ENCODE measurements at places on chromosomes 1 and 21.

DNA sequence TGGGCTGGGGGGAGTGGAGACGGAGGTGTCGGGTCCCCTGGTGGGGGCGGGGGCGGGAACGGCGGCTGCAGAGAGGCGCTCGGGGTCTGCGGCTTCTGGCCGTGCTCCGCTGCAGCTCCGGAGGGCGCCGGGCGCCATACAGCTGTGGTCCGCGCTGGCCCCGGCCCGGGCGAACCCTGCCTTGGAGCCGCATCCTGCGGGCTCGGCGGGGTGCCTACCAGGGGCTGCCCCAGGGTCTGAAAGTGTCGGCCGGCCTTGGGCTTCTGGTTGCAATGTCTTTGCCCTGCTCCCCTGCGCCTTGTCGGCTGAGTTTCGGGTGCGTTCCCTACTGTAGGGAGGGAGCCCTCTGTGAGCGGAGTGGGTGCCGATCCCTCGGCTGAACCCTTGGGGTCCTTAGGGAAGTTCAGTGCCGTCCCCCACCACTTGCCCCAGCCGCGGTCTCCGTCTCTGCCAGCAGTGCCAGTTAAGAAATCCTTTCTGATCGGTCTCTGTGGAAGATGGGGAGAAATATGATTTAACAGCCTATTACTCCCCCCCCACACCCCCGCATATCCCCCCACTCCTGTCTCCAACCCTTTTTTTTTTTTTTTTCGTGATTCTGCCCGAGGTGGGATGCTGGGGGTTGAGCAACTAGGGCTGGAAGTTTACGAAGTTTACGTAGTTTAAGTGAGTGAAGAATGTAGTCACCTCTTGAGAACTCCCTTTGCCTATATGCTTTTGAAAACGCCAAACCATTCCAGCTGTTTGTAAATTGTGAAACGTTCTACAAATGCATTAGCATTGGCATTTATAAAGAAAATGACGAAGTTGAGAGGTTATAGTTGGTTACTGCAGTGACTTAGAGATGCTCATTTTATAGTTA lies 588 bp downstream of the NEXN start:
- no peak for DNase-seq

DNA sequence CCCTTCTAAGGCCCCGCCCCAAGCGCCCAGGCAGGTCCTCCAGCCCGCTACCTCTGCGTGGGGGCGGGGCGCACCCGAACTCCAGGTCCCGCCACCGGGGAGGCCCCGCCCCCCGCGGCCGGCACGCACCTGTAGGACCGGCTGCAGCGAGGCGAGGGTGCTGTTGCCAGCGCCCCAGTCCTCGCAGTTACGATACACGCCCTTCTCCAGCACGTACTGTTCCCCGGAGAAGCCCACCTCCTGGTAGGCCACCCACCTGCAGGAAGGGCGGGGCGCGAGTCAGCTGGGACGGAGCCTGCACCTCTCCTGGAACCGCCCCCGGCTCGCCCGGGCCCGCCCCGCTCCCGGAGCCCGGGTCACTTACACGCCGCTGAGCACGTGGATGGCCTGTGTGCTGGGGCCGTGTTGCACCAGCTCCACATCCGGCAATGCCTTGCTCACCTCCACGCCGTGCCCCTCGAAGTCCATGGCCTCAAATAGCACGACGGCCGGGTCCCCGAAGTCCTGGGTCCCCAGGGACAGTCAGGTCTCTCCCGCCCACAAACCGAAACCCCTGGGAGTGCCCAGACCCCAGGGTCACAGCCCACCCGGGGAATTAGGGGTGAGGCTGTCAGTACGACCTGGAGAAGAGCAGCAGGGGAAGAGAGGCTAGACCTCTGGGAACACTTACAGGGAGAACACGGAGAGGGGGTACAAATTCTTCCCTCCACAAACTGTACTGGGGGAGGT lies 17.3 kb downstream of the CRYBG2 start:
- peak; percentile 83 for DNase-seq

DNA sequence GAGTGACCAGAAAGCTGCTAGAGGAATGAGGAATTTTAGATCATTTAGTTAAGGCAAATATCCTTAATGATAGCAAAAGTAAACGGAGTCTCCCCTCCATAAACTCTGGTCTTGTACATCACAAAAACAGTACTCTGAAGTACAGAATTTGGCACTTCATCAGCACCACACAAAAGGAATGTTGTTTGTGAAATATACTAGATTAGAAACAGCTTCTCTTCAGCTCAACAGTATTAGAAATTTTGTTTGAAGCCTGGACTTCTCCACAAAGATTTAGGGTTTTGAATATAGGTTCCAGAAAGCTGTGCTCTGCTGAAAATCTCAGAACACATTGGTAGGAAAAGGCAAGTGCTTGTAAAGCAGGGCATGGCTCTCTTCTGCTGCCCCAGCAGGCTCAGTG lies 135.1 kb upstream of the PTGFR start:
- no peak for DNase-seq

GRCh38 chr1:33032126-33032869 lies 4.4 kb downstream of the AK2 start:
- no peak for DNase-seq

DNA sequence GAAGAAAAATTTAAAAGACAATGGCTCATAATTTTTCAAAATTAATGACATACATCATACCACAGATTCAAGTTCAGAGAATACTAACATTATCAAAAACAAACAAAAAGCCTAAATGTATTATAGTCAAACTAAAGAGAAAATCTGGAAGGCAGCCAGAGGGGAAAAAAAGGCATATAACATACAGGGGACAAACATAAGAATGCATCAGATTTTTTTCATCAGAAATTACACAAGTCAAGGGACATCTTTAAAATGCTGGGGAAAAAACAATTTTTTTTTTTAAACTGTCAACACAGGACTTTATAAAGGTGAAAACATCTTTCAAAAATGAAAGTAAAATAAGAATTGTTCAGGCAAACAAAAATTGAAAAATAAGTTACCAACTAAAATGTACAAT lies 478.4 kb upstream of the PLXNA2 start:
- DNase-seq, result no peak

GRCh38 chr1:206693029-206693428 lies 8.3 kb downstream of the MAPKAPK2 start:
- no peak for DNase-seq

GRCh38 chr21:46428987-46429710 lies 29.5 kb upstream of the DIP2A start:
- no peak for DNase-seq

DNA sequence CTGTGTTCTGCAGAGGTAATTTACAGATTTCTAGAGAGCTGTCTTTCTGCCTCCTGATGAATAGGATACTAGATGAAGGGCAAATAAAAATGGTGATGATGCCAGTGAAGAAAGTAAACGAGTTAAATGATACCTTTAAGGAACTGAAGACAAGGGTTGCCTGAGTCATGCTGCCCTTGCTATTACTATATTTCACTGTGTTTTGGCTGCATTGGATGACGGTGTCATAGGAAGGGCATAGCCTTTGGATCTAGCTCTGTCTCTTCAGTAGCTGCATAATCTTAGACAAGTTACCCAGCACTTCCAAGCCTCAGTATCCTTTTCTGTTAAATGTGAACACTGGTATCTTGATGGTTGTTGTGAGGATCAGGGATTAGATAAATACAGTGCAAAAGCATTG lies 131.5 kb upstream of the FGGY start:
- DNase-seq, result no peak

GRCh38 chr21:31316488-31317169 lies 27.4 kb downstream of the TIAM1 start:
- no peak for DNase-seq

DNA sequence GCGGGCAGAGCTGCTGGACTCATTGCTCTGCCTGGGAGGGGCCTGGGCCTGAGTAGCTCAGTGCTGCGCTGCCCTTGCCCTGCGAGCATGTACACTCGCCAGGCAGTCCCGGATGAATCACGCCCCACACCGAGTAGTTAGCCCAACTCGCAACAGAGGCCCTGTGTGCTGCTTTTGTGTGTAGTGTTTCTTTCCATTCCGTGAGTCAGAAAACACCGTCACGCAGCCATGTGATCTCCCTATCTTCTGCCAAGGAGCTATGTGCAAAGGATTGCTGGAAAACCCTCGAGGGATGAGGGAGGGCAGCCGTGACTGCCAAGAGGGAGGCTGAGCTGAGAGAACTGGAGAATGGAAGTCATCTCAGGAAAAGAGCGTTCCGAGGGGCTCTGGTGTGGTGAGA lies 37.3 kb downstream of the NENF start:
- no peak for DNase-seq

DNA sequence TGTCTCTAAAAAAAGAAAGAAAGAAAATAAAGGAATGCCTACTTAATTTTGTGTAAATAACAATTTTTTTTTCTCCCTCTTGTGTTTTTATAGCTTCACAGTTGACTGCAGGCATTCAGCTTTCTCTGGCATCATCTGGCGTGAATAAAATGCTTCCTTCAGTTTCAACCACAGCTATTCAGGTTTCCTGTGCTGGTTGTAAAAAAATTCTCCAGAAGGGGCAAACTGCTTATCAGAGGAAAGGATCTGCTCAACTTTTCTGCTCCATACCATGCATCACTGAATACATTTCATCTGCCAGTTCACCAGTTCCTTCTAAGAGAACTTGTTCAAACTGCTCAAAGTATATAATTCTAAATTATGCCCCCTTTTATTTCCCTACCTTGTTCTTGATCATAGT lies 18.0 kb downstream of the ZMYM1 start:
- no peak for DNase-seq

DNA sequence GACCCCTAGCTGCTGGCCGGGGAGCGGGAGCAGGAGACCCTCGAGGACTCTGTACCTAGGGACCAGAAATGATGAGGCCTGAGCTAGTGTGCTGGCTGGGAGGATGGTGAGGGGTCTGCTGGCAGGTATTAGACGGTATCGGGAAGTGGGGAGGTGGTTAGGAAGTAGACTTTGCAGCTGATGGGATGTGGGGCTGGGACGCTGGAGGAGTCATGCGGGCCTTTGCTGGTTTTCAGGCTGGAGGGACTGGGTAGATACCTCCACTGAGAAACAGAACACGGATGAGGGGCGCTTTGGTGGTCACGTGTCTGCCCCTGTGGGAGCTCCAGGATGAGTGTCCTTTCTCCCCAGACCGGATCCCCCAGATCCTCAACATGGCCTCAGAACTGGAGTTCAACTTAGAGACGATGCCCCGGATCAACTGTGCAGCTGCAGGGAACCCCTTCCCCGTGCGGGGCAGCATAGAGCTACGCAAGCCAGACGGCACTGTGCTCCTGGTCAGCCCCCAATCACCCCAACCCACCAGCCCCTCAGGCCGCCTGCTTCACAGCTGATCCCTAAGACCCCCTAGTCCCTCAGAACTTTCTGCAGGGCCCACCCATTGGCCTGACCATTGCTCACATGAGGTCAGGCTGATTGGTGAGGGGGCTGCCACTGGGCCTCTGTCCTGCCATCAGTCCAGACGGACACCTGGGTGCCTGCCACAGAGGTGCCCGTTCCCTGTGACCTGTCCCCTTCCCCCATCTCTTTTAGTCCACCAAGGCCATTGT lies 8.0 kb downstream of the TIE1 start:
- no peak for DNase-seq

- DNase-seq, result no peak
Observed at GRCh38 chr1:221604948-221605347, 136.9 kb downstream of the DUSP10 start.

- DNase-seq, result peak; percentile 10
Observed at GRCh38 chr1:104132382-104132973, 382.8 kb downstream of the AMY1C start.

- peak; percentile 80 for DNase-seq
Observed at GRCh38 chr1:160834945-160835565, 27.6 kb downstream of the CD244 start.

GRCh38 chr1:9313576-9313975 lies 20.9 kb downstream of the SPSB1 start:
- DNase-seq, result no peak

DNA sequence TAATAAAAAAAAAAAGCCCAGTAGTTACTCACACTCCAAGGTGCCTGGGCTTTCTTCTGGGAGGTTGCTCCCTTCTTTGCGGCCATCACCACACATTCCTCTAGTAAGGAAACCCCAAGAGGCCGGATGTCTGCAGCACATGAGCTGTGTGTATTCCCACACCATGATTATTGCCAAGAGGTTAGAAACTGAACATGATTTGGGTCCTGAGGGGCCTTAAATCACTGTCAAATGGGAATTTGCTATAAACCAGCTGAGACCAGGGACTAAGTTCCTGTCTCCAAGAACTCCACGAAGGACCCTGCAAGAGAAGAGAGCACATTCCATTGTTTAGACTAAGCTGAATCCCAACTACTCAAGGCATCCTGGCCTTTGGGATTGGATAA lies 85.3 kb upstream of the SSX2IP start:
- DNase-seq, result no peak

DNA sequence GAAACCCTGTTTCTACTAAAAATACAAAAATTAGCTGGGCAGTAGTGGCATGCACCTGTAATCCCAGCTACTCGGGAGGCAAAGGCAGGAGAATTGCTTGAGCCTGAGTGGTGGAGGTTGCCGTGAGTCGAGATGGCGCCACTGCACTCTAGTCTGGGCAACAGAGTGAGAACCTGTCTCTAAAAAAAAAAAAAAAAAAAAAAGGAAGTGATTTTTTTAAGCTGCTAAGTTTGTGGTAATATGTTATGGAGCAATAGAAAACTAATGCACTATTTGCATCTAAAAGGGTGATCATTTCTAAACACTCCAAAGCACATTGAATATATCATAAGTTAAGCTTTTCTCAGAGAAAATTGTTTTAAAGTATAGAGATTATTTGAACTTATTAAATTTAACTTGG lies 244.8 kb upstream of the SPAG17 start:
- no peak for DNase-seq

- no peak for DNase-seq
Observed at GRCh38 chr1:25700144-25700523, 83.5 kb downstream of the MAN1C1 start.

- no peak for DNase-seq
Observed at GRCh38 chr1:101065575-101065974, 40.0 kb upstream of the DPH5 start.

GRCh38 chr1:205069371-205070125 lies 14.7 kb downstream of the TMEM81 start:
- no peak for DNase-seq

DNA sequence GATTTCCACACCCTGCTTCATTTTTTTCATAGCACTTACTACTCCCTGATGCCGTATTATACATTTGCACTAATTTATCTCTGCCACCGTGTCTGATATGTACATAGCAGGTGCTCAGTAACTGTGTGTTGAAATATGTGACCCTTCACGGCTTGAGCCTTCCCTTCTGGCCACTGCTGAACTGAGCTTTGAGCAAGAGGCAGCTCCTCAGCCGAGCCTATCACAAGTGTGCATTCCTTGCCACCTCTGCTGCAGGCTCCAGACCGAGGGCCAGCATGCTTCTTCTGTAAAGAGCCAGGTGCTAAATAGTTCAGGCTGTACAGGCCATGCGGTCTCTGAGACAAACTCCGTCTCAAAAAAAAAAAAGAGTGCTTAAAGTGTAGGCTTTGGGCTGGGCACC lies 22.6 kb downstream of the PLEKHM2 start:
- no peak for DNase-seq

GRCh38 chr1:169099561-169099960 lies 6.9 kb upstream of the ATP1B1 start:
- DNase-seq, result no peak

Data from OCI-LY7 (cell line).